ENCODE measurements at places on chromosomes 2 and 18.

GRCh38 chr2:240393831-240394410, 41.5 kb upstream of the GPC1 start:
- no peak for DNase-seq

DNA sequence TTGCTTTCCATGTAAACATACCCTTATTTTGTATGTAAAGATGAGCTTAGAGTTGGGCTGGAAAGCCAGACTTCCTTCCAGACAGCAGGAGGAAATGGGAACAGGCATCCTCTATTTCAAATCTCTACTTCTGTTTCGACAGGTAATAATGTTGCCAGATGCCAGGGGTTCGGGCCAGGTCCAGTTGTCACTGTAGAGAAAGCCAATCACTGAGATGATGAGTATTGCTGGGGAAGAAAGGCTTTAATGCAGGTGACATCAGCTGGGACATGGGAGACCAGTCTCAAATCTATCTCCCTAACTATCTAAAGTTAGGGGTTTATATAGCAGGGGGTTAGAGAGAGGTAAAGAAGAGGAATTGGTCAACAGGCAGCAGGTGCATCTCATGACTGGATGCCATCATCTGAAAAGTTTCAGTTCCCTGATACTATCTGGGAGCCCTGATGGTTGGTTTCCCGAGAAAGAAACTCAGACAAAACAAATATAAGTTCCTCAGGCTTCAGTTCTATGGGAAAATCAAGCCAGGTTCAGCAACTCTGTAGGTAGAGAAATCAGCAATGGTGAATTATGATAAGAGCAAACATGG, 9.3 kb upstream of the MTCL1 start:
- no peak for DNase-seq

GRCh38 chr2:101986376-101986775, 5.4 kb upstream of the IL1R2 start:
- DNase-seq: no peak

DNA sequence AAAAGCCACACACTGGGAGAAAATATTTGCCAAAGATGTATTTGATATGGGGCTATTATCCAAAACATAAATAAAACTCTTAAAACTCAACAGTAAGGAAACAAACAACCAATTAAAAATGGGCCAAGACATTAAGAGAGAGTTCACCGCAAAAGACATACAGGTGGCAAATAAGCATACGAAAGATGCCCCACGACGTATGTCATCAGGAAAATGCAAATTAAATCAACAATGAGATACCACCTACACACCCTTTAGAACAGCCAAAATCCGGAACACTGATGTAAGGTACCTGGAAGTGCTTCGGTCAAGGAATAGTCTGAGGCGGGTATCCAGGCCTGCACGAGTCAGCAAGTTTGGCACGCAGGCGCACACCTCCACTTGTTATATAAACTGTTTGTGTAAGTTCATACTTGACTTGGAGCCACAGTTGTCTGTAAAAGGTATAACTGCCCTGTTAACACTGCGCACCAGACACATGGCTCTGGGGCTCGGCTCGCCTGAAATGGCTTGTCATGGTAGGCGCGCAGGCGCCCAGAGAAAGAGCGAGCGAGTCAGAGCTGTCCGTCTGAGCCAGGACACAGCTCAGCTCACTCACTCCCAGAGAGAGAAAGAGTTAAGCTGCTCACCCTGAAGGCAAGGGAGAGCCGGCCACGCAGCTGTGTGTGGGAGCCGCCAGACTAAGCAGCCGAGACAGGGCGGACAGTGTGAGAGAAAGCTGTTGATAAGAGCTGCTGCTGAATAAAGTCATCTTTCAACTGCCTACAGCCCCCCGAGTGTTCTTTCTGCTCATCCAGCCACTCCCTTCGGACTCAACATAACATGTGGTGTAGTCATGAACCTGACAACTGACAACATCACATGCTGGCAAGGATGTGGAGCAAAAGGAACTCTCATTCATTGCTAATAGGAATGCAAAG, 87.3 kb downstream of the HNRNPLL start:
- DNase-seq: no peak

- DNase-seq: no peak
Measured at GRCh38 chr2:185644828-185645227, 93.8 kb upstream of the FSIP2 start.

GRCh38 chr18:59907660-59908059, 7.9 kb downstream of the PMAIP1 start:
- DNase-seq: no peak

- no peak for DNase-seq
Measured at GRCh38 chr2:70192516-70192915, 1.7 kb upstream of the C2orf42 start.

DNA sequence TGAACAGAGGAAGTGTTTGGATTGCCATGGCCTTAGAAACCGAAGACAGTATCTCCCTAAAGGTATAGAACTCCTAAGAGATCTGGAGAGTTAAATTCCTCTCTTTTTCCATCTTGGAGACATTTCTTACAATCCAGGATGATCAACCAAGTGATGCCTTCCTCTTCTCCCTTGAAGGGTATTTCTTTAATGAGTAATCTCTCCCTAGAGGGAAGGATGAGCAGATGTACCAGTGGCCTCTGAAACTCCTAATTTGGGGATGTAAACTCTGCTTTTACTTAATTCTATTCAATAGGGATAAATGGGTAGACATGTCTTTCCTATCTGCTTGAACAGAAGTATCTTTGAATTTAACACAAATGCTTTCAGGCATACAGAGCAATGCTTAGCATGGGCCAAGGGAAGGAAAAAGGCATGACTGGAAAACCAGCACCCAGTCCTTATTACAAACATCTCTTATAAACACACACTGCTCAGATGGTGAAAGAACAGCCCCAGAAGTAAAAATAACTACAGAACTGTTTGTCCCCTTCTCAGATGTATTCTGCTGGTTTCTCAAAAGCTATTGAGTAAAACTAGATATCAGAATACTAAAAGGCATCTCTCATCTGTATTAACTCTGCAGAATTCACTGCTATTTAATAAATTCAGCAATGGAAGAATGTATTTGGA, 4.7 kb upstream of the THNSL2 start:
- DNase-seq: no peak

GRCh38 chr2:106700616-106701015, 185.4 kb downstream of the ST6GAL2 start:
- no peak for DNase-seq

- no peak for DNase-seq
Measured at GRCh38 chr2:178256382-178257042, 62.2 kb downstream of the OSBPL6 start.

DNA sequence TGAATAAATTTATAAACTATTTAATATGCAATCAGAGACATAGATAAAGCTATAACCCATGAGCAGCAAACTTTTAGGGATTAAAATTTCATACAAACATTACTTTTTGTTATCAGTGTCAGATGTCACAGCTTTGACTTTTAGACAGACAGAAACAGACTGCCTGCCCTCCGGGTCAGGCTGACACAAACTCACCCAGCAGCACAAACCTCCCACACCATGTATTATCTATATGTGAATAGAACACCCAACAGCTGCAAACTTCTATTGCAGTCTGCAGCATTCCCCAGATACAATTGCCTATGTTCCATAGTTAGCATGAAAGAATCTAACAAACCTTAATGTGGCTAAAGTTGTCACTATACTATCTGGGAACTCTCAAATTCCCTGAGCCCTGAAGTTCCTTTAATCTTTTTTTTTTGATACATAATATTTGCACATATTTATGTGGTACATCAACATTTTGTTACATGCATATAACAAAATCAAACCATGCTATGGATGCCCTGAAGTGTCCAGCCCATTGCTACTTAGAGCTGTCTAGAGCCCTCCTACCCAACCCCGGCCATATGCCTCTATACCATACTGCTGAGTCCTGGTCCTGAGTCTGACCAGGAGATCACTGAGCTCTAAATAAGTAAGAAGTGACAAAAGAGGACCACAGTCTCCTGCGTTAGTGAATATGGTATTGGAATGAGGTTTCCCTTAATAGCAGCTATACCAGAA, 214.4 kb downstream of the ZNF385B start:
- DNase-seq: no peak

DNA sequence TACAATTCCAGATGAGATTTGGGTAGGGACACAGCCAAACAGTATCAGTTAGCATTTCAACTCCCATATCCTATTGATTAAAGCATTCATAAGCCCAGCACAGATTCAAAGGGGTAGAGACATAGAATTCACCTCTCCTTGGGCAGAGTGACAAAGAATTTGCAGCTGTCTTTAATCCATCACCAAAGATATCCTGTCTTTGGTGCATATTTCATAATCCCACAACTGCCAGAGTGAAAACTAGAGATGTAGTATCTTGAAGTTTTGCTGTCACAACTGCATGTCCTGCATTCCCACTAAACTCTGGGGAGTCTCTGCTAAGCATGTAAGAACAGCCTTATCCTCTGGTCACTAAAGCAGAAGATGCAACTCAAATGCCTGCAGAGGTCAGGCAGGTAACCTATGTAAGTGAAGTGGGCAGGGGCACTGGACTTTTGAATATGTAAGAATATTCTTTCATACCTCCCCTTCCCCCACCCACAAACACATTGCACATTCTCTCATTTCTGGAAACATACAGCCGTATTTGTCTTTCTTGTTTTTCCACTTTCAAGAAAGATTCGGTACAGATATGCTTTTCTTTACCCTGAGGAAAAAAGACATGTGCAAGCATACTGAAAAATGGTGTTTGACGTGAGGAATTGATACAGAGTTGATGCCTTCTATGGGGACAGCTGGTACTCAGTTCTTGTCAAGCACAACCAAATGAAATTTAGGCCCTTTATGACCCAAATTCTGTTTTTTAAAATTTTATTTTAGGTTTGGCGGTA, 283.1 kb downstream of the SP3 start:
- no peak for DNase-seq

- DNase-seq: no peak
Measured at GRCh38 chr2:71224935-71225334, 2.0 kb downstream of the PAIP2B start.

GRCh38 chr2:188170356-188170755, 121.3 kb upstream of the GULP1 start:
- DNase-seq: no peak

DNA sequence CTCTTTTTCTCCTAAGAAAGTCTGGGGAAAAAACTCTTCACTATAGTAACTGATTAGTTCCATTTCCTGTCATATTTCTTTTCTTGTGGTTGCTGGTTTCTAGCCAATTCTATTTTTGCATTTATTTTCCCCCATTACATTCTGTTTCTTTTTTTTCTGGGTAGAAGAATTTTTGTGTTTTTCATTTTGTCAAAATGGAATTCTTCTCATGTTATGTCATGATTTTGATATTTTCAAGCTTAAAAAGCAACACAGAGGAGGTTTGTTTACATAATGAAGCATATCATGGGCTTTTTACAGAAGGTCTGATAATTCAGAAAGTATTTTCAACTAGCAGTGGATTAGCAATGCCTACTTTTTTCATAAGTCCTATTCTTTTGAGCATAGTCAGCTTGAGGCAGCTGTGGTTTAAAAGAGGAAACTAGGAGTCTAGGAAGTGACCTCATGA, 102.0 kb downstream of the MAP2 start:
- no peak for DNase-seq

DNA sequence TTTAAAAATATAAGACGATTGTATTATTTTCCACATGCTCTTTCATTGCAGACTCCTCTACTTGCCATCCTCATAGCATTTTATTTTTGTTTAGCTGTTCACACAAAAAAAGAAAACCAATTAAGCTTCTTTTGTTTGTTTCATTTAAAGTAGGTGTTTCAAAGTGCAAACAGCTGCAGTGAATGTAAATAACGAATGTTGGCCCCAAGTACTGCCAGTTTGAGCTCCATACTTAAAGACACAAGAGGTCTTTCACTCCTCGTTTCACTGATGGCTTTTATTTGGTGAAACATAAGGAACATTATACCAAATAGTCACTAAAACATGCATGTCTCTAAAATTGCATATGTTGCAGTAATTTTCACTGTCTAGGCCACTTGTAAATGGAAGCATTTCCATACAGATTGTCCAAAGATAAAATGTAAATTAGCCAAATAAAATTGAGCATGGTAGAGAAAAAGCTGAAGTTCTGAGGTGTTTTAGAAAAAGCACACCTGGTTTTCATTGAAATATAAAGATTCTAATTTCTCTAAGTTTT, 253.4 kb downstream of the TMX3 start:
- no peak for DNase-seq

DNA sequence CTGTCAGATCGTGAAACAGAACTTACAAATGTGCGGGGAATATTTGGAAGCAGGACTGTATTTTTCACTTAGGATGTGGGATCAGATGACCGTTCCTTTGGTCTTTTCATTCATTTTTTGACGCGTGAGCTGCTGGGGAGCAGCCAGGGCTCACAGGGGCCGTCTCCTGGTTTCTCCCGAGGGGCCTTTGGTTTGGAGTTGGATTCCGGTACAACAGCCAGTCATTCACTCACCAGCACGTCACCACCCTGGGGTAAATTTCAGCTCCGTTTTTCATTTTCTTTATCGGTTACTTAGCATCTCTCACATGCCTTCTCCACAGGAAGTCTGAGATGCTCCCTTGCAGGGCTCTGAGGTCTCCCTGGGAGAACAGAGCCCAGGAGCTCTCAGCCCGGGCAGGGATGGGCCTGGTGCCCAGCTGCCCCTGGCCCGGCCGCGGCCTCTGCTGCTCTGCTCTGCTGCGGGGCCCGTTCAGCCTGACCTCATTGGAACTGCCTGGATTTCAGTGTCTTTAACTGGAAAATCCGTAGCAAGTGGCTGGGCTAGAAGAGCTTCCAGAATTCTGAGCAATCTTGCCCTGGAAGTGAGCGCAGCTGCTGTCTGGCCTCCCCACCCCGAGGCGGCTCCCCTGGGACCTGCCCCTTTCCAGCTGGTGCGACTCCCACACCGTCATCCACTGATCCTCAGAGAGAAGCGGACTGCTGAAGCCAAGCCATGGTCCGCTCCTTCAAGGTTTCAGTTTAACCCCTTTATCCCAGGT, 335.6 kb downstream of the EIPR1 start:
- DNase-seq: no peak

DNA sequence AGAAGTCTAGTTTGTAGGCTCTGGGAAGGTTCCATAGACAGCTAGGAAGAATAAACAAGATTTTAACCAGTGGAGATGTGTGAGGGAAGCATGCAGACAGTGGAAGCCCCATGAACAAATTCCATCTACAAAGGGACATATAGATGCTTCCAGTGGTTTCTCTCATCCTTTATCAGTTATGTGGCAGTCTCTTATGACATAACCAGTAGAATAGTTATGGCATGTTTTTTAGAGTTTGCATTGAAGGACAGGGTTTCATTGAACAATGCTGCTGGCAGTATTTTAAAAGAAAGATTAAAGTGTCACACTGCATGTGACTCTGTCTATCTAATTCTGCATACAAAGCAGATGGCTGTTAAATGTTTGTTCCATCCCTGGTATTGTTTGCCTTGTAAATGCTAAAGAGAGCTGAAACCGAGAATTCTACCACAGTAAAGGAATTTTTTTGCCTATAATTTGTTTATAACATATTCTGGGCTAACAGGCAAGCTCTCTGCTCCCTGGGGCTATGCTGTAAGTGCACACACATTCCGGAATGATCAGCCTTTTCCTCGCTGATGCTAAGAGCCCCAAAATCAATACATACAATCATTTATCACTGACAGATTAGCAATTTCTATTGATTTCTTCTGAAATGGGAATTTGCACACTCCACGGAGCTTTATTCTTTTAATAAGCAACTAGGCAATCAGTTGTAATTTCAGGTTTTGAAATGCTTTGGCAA, 76.8 kb upstream of the PELI1 start:
- DNase-seq: no peak

Data from HCT116 (cell line).